ENCODE measurements at places on chromosomes 2 and 18.

GRCh38 chr2:84697895-84698294 lies 181.6 kb downstream of the DNAH6 start:
- DNase-seq: no peak

- DNase-seq: no peak
Measured at GRCh38 chr2:216004697-216005283, 8.6 kb downstream of the MREG start.

- no peak for DNase-seq
Measured at GRCh38 chr18:2032036-2032435, 539.3 kb downstream of the METTL4 start.

DNA sequence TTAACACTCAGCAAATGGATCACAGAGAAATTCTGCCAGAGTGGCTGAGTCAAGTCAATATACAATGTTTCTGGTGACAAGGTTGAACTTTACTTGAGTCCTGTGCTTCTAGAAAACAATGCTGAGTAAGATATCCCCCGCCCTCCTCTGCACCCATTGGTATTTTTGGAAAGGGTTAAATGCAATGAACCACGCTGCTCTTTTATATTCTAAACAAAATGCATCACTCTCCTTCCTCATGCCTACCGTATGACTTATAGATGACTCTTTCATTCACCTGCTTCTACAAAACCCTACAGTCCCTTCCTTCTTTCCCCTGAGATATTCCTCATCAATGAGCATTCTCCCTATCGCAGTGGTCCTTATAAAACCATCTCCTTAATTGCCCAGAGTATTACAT lies 168.8 kb downstream of the TXNL1 start:
- no peak for DNase-seq

GRCh38 chr2:68845043-68845442 lies 26.2 kb downstream of the BMP10 start:
- no peak for DNase-seq
